ENCODE measurements at places on chromosomes 5 and 9. TPM values are rescaled to one million over a fixed set of nuclear protein-coding genes. Genes with fewer than 3 reads are reported as not detected.

- no peak for DNase-seq
These were observed 58.0 kb downstream of the PTPN3 start for GRCh38 chr9:109440117-109440515.

PLK2 gene
- total RNA-seq: 63.6 TPM

ADGRD2 gene
- not detected for total RNA-seq

PRLR gene
- 0.86 TPM for total RNA-seq

ANKRD31 gene
- 0.08 TPM for total RNA-seq

Measured in Right ventricle myocardium superior (tissue), 1 donor.